ENCODE measurements at places on chromosomes 3 and 15.

- no peak for DNase-seq
Observed at GRCh38 chr15:59413577-59413976, 24.4 kb upstream of the FAM81A start.

GRCh38 chr3:111684640-111685039, 89.5 kb upstream of the ZBED2 start:
- no peak for DNase-seq

DNA sequence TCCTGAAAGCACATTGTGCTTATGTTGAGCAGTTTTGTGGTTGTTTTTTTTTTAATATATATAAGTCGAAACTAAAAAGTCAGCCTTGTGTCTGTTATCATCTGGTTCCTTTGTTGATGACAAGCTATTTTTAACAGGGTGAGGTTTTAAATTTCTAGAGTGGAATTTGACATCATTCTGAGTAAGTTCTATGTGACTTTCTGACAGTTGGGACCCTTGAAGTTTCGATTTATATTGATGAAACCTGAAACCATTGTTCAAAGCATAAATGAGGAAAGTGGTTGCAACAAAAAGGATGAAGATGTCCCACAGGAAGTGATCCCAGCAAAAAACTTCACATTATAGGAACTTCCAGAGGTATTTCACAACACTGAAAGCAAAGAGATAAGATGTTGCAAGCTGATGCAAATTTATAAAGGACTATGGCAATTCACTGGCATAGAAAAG, 94.0 kb downstream of the CYP19A1 start:
- no peak for DNase-seq

DNA sequence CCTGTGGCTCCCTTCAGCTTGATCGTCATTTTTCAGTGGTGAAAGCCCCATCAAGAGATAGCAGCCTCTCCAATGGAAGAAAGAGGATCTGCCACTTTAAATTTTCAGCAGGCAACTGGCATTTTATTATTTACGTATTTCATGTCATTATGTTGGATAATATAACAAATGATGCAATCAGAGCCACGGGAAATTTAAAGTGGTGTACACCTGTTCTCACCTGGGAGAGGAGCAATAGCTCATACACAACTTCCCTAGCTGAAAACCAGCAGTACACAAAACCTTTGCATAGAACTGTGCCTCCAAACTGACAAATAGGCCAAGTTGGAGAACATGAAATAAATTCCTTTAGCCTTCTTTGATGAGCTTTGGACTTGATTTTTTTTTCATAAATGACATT, 136.9 kb downstream of the SATB1 start:
- no peak for DNase-seq

GRCh38 chr3:150069154-150069527, 98.4 kb upstream of the PFN2 start:
- no peak for DNase-seq

DNA sequence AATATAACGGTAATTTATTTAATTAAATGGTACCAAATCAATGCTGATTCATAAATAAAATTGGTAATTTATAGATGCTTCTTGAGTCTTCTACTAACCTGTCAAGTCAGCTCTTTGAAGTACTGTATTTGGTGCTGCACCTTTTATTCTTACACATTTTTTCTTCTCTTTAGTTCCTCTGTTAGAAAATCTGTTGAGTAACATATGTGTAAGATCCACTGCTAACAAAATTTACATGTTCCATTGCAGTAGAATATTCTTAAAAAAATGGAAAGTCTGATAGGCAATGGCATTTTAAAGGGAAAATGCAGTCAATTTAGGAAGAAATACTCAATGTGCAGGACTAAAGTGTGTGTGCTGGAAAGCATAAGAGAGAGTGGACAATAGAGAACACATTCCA, 936.6 kb downstream of the ZPLD1 start:
- DNase-seq, result no peak

DNA sequence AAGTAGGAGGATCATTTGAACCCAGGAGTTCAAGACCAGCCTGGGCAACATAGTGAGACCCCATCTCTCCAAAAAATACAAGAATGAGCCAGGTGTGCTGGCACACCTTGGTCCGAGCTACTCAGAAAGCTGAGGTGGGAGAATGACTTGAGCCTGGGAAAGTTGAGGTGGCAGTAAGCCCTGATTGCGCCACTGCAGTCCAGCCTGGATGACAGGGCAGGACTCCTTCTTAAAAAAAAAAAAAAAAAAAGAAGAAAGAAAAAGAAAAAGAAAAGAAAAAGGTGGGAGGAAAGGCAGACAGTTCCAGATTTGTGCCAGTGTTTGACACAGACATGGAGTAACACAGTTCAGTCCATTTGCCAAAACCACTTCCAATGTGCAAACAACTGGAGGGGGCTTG, 75.7 kb downstream of the ATP10A start:
- no peak for DNase-seq

DNA sequence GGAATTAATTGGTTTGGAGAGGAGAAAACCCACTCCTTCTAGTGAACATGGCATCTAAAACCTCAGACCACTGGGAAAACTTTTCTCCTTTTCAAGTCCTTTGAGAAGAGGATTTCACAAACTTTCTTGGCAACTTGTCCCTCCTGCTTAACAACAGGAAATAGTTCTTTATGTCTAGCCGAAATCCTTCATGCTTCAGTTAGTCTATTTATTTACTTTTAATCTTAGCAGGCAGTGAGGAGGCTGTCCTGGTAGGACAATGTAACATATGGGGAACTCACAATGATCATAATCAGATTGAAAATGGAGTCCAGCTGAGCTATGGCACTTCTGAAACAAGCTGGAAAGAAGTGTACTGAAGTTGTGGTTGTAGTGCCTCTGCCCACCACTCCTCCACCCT, 50.6 kb downstream of the KY start:
- DNase-seq, result no peak

- no peak for DNase-seq
Observed at GRCh38 chr3:89795506-89795905, 688.1 kb downstream of the EPHA3 start.

GRCh38 chr15:51341366-51342226, at the start of gene GLDN:
GLDN (plus strand) TSS chr15:51341655; CDS start chr15:51341685, 30 bp downstream.
- DNase-seq, result no peak

DNA sequence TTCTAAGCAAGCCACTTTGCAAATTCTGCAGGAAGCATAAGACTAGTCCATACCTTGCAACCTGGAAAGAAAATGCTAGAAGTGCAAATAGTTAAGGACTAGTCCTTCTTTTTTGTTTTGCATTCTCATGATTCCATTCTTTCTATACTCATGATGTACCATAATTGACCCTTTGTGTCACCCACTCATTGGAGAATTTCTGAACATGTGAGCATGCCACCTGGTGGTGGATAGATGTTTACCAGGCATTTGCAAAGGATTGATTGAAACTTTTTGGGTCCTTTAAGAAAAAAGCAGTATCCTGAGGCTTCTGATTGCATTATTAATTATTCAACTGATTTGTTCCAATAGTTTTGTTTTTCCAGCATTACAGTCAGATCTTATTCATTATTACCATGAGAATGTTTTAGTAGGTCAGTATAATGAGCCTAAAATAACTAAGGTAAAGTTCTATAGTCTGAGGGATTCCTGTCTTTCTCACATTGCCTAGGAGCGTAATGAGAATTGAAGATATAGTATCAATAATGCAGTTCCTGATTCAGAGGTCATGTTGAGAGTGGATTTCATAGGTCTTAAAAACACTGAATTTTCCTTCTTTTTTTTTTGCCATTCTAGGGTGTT, 20.2 kb upstream of the DIPK2A start:
- no peak for DNase-seq

- no peak for DNase-seq
Observed at GRCh38 chr3:193520738-193521137, 34.0 kb downstream of the ATP13A4 start.

GRCh38 chr3:24472358-24472757, 22.3 kb downstream of the THRB start:
- DNase-seq, result no peak

DNA sequence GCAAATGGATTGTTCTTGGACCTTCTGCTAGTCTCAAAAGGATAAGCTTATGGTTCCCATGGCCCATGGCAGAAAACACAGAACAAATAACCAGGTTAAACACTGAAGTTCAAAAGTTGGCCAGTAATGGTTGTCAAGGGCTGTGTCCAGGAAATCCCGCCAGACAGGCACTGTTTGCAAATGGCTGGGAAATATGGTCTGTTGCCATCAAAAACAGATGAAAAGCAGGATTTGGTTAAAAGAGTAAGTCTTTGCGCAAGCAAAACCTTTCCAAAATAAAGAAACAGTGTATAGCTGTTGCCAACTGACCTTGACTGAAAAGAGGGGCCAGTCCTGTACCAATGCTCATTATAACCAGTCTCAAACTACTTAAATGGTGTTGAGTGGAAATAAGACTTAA, 58.6 kb downstream of the WWTR1 start:
- DNase-seq, result no peak

GRCh38 chr3:38647217-38647970, 2.1 kb downstream of the SCN5A start:
- DNase-seq, result no peak

DNA sequence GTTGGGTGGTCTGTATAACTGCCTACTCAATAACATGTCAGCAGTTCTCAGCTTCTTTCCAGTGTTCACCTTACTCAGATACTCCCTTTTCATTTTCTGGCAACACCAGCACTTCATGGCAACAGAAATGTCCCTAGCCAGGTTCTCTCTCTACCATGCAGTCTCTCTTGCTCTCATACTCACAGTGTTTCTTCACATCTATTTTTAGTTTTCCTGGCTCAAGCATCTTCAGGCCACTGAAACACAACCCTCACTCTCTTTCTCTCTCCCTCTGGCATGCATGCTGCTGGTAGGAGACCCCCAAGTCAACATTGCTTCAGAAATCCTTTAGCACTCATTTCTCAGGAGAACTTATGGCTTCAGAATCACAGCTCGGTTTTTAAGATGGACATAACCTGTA, at the start of gene CAPN3:
CAPN3 (plus strand) TSS at position 253 of the 400 bp plus-strand sequence. CDS start 305 bp downstream, outside the sequence.
- DNase-seq, result no peak

DNA sequence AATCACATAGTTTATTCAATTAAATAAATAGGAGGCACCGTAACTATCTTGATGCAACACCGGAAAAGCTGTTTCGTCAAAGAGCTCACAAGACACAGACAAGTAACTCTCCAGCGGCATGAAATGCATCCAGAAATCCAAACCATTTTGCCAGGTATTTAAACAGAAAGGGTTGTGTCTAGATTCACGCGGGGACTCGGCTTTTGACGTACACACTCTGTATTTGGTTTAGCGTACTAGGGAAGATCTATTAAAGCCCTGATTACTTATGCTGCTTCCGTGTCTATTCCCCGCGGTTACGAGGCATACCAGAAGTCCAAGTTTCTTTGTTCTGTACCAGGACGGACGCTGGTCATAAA, 718 bp downstream of the BNIP2 start:
- peak; percentile 25 for DNase-seq

- no peak for DNase-seq
Observed at GRCh38 chr3:147355084-147355752, 51.1 kb downstream of the ZIC4 start.

DNA sequence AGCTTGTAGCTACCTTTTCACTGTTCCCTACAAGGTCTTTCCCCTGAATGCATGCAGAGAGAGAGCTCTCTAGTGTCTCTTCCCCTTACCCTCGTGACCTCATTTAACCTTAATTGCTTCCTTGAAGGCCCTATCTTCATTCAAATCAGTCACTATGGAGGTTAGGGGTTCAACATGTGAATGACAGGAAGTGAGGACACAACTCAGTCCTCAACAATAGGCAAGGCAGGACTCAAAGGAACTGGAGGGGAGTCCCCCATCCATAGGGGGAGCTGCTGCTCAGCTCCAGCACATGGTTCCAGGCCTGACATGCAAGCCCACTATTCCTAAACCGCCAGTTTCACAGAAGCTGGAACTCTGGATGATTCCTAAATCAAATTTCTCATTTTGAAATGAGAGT, 33.8 kb upstream of the GYG1 start:
- DNase-seq, result no peak
